ENCODE measurements at places on chromosomes 12 and 14.

DNA sequence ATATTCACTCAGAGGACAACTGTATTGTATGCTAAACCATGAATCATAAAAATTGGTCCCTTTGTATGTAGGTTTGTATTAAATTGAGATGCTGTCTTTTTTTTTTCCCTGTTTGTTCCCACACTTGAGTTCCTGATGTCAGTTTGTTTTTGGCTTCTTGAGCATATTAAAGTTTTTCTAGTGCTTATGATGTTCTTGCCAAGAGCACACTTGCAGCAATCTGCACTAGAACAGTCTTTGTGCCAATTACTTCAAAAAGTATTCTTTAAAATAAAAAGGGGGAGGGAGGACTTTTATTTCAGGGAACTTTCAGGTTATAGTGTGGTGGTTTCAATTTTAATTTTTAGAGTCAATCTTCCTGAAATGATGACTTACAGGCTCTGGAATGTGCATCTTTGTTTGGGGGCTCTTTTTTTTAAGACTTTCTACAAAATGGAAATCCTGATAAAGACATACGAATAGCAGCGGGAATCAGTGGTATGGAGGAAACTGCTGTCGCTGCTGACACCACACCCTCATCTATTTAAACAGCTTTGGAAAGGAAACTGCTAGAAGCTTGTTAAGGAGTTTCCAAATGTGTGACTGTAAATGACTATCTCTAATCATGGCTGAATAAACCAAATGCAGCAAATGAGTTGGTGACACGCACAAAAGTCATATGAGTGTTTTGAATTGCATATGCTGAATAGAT lies 188.6 kb downstream of the EGLN3 start:
- DNase-seq: no peak

- DNase-seq: no peak
These were observed 8.5 kb upstream of the SERPINA9 start for GRCh38 chr14:94484481-94484880.

DNA sequence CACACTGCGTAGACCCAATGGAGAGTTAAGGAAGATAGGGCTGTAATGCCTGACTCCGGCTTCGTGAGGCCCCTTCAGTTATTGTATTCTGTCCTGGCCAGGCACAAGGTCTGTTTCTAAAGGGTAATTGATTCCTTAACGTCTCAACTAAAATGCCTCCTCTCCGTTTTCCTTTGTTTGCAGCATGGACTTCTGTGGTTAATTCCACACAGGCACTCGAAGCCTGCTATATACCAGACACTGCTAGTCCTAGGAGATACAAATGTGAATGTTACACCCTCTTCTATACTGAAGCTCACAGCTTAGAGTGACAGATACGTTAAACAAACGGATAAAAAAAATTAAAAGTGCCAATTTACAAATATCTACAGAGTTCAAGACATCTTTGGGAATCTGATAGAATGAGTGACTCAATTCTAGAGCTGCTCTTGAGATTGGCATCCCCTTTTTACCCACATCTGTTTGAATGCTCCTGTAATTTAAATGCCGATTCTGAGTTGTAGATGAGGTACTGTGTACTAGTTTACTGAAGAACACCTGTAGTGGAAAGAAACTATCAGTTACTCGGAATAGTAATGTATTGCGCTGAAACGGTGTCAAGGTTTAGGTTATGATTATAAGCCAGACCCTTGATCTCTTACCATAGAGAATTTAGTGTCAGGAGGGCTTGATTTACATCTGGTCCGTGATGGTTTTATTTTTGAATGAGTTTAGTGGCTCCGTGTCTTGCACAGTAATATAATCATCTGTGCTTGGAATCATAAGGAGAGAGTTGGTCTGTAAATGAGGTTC lies 784 bp downstream of the PSMA6 start:
- DNase-seq: no peak

GRCh38 chr12:110224379-110225304 lies 56.4 kb upstream of the ATP2A2 start:
- no peak for DNase-seq

GRCh38 chr12:3897371-3897971 lies 24.3 kb upstream of the PARP11 start:
- DNase-seq: no peak

DNA sequence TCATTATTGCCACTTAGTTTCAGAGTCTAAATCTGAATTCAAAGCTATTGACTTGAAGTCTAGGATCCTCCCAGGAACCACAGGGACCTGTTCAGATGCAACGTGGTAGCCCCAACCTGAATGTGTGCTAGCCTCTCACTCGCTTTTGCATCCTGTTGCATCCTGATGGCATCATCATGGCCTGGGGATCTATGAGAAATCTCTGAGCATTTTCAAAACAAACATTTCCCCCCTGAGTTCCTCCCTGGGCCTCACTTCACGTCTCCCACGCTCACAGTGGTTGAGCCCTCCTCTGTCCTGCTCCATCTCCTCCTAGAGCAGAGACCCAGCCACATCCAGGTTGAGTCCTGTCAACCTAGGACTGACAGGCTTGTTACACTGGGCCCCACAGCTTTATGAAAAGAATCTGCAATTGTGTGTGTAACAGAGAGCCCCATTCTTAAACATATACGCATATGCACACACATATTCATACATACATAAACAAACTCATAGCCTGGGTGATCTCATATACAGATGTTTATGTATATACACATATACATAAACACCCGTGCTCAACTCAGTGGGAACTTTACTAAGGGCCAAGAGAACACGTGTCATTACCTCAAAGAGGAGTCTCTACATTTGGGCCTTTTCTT lies 5.4 kb upstream of the KRT72 start:
- DNase-seq: no peak

DNA sequence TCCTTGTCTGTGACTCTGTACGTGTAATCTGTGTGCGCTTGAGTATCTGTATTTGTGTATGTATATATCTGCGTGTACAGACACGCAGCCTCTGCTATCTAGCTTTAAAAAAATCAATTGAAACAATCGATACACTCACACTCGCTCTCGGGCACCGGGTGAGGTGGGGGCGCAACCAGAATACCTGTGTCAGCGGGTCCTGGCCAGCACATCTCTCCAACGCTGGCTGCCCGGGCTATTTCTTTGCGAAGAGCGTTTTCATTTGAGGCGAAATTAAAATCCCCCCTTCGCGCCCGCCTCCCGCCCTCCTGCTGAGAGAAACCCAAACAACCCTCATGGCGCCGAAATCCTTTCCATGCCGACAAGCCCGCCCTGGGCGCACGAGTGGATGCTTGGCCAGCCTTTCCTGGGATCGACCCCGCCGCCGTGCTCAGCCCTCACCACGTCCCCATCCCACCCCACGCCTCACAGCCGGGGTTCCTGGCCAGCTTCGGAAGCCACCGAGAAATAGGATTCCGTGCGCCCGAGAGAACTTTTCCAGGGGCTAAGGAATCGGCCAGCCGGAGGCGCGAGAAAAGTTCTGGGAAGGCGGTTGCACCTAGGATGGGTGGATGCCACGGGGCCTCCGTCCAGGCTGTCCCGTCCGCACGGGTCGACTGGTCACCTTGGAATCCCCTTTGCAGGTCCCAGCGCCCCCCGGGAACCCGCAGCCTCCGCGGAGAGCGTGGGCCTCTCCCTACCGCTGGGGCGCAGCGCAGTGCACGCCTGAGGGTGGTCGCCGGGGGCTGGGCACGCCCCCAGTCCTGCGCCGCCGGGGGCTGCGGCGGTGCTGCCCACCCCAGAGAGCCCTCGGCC lies 1.0 kb downstream of the ZDHHC22 start:
- DNase-seq: no peak

GRCh38 chr12:2683283-2684025 lies 111.3 kb upstream of the FKBP4 start:
- no peak for DNase-seq

GRCh38 chr12:26732005-26732908 lies 100.7 kb downstream of the ITPR2 start:
- DNase-seq: no peak

DNA sequence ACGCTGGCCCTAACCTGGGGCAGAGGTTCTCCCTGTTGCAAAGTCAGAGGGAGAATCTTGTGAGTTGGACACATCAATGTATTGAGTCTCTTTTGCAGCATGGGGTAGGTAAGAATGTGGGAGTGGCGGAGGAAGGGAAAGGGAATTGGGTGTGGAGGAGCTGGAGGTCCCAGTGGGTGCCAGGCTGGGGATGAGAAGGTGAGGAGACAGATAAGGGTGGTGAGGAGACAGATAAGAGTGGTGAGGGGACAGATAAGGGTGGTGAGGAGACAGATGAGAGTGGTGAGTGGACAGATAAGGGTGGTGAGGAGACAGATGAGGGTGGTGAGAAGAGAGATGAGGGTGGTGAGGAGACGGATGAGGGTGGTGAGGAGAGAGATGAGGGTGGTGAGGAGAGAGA lies 72.9 kb upstream of the SFSWAP start:
- no peak for DNase-seq

GRCh38 chr14:103593577-103593976 lies 30.8 kb downstream of the COA8 start:
- DNase-seq: no peak

- DNase-seq: no peak
These were observed 105.3 kb upstream of the FOXG1 start for GRCh38 chr14:28661171-28661772.

GRCh38 chr12:118763234-118763633 lies 218.1 kb upstream of the SRRM4 start:
- DNase-seq: no peak

DNA sequence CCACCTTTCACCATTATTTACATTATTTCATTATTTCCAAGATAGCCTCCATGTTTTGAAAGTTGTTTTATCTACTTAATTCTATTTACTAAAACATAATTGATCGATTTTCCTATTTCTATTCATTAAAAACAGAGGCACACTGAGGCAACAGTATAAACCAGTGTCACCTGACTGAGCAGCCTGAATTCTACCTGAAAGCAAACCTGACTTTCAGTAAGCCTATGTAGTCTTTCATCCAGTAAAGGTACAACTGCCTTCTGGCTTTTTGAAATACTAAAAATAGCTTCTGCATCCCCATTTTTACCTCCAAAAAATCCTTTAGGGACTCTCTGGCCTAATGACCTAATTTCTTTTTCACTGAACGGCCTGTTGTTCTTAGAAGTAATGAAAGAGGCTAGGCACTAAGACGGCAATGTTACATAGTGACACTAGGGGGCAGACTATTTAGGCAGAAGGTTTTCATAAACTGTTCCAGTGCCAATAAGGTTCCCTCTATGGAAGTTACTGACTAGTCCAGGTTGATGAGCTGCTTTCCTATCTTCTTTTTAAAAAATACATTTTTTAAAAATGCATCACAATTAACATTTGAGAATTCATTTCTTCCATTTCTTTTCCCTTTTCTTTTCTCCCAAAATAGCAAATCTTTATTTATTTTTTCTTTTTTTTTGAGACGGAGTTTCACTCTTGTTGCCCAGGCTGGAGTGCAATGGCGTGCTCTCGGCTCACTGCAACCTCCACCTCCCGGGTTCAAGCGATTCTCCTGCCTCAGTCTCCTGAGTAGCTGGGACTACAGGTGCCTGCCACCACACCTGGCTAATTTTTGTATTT lies 17.5 kb downstream of the ANAPC5 start:
- peak; percentile 16 for DNase-seq

GRCh38 chr12:49052451-49053208 lies 8.0 kb downstream of the KMT2D start:
- no peak for DNase-seq

GRCh38 chr14:52741865-52742264 lies 11.9 kb downstream of the STYX start:
- DNase-seq: no peak

DNA sequence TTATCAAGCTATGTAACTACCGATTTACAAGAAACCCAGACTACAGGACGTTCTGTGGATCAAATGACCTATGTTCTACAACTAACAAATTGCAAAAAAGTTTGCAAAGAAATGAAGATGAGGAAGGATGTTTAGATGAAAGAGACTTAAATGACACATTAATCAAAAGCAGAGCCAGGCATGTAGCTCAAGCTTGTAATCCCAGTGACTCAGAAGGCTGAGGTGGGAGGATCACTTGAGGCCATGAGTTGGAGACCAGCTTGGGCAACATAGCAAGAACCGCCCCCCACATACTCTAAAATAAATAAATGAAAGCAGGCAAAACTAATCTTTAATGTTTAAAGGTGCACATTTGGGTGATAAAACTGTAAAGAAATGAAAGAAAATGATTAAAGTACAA lies 331.9 kb downstream of the BTG1 start:
- DNase-seq: no peak

DNA sequence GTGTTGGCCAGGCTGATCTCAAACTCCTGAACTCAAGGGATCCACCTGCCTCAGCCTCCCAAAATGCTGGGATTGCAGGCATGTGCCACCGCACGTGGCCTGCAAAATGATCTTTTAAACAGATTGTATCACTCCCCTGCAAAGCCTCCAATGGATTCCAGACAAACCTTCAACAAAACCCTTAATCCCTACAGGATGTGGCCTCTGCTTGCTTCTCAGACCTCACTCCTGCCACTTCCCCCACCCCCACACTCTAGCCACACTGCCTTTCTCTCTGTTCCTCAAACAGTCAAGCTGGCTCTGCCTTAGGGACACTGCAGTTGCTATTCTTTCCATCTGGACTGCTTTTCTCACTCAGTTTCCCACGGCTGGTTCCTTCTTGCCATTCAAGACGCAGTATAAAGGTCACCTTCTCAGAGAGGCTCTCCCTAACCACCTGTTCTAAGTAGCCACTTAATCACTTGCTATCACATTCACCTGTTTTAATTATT lies 47.3 kb upstream of the TMED10 start:
- no peak for DNase-seq

GRCh38 chr12:19451196-19451595 lies 11.9 kb downstream of the AEBP2 start:
- DNase-seq: no peak

DNA sequence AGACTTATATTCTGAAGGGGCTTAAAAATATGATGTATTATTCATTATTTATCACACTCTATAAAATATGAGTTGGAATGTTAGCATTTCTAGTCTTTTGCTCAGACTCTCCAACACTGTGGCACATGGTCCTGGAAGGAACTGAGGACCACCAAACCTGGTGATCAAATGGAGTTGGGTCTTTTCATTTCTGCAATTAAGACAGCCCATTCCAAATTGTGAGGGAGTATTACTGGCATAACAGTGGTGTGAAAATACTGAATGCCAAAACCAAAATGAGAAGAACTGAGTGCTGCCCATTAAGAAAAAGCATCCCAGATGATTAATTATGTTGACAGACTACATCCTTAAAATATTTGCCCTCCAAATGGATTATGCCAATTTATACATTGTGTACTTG lies 90.8 kb downstream of the NPAS3 start:
- DNase-seq: no peak

DNA sequence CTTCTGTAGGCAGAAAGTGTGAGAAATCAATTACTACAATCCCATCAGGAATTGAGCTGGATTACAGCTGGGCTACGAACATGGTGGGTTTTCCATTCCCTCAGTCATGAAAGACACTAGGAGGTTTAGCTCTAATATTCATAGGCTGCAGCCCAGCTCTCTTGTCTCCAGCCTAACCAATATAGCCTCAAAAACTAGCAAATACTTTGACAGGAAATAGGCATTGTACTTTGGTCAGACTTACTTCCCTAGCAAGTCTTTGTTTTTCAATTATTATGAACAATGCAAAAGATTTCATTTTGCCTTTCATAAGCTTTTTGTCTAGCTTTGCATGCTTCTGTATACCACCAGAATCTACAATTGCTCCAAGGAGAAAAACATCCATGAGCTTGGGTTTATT lies 296.2 kb downstream of the GPHN start:
- DNase-seq: no peak

GRCh38 chr12:108666401-108666881 lies 32.7 kb upstream of the SELPLG start:
- DNase-seq: peak; percentile 63
